ENCODE measurements at places on chromosomes 6 and 20. TPM values are rescaled to one million over a fixed set of nuclear protein-coding genes. Genes with fewer than 3 reads are reported as not detected.

Gene VPS16
- 62.6 TPM for total RNA-seq

Gene OXT
- total RNA-seq, result not detected

Gene KCNS1
- 1.6 TPM for total RNA-seq

Gene GUCA1A
- total RNA-seq, result 1.6 TPM

Gene TMEM200A
- 25.0 TPM for total RNA-seq

Gene BICRAL
- 36.0 TPM for total RNA-seq

Gene LGSN
- 0.63 TPM for total RNA-seq

Gene SDC4
- total RNA-seq, result 0.94 TPM

Data from parietal lobe (tissue), 2 donors.